ENCODE measurements at places on chromosomes 7 and 10.

DNA sequence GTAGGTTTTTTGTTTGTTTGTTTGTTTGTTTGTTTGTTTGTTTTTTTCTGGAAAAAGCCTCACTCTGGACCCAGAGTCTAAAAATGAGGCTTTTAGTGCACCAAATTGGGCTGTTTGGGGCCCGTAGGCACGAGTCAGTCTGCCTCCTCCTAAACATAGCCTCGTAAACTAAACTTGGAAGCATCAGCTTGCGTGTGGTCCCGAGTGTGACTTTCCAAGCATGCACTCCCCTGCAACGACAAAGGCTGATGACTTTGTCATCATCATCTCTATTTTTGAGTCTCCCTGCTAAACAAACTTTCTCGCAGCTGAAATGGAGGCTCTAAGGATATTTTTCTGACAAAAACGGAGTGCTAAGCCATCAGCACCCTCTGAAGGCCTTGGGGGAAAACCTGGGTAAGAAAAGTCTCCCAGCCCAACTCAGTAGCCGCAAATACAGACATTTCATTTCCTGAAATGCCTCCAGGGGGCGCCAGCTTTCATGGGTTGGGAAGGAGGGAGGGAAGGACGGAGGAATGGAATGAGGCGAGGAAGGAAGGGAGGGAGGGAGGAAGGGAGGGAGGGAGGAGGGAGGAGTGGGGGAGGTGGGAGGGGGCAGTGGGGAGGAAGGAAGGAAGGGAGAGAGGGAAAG, 245.9 kb downstream of the KCNMA1 start:
- DNase-seq, result peak; percentile 82

- no peak for DNase-seq
Observed at GRCh38 chr10:75247797-75248196, 12.0 kb upstream of the COMTD1 start.

DNA sequence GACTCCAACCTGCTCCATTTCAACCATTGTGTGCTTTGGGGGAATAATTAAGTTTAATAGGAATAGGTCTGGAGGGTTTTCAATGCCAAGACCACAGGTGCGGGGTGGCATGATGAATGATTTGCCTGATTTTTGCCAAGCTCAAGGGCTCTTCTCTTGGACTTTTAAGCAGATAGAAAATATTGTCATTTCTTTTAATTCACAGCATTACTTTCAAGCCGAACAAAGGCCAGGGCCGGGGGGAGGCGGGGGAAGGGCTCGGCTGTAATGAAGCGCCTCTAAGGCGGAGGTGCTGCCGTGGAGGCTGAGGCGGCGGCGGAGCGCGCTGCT, 6.5 kb downstream of the PTF1A start:
- DNase-seq, result no peak

- DNase-seq, result no peak
Observed at GRCh38 chr7:101479217-101479616, 116.5 kb downstream of the COL26A1 start.

- DNase-seq, result no peak
Observed at GRCh38 chr10:33930079-33930478, 595.6 kb upstream of the NRP1 start.

- no peak for DNase-seq
Observed at GRCh38 chr7:106344861-106345260, 60.1 kb upstream of the NAMPT start.

- DNase-seq, result no peak
Observed at GRCh38 chr7:101626758-101627157, 2.3 kb downstream of the MYL10 start.

- DNase-seq, result no peak
Observed at GRCh38 chr10:14429043-14429700, 98.4 kb upstream of the FRMD4A start.

- peak; percentile 29 for DNase-seq
Observed at GRCh38 chr10:84613336-84614021, 285.1 kb downstream of the CCSER2 start.

GRCh38 chr7:138226001-138226476, 149.8 kb downstream of the AKR1D1 start:
- DNase-seq, result no peak

DNA sequence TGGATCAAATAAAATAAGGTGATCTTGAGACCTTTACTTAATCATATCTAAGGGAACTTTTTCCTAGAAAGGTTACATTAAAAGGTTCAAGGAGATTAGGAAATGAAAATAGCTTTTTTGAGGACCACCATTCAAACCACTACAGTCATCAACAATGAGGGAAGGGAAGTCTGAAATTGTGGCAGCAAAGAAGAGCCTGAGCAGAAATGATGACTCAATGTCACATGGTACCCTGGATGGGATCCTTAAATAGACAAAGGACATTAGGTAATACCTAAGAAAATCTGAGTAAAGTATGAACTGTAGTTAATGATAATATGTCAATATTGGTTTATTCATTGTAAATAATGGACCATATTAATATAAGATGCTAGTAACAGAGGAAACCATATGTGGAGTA, 236.0 kb downstream of the SEMA3D start:
- no peak for DNase-seq

DNA sequence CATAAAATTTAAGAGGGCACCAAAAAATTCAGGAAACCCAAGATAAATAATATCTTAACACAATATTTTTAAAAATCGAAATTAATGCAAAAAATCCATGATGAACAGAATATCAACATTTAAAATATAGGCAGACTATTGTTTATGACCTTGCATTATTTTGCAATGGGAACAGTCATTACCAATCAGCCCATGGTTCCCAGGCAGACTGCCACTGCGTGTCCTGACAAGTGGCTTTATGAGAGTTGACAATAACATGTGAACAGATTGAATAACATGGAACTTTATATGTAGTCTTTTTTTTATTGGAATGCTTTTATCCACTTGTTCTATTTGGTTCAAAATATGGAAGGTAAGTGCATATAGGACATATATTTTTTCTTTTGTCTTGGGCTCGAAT, 3.1 kb upstream of the AVPI1 start:
- DNase-seq, result no peak

DNA sequence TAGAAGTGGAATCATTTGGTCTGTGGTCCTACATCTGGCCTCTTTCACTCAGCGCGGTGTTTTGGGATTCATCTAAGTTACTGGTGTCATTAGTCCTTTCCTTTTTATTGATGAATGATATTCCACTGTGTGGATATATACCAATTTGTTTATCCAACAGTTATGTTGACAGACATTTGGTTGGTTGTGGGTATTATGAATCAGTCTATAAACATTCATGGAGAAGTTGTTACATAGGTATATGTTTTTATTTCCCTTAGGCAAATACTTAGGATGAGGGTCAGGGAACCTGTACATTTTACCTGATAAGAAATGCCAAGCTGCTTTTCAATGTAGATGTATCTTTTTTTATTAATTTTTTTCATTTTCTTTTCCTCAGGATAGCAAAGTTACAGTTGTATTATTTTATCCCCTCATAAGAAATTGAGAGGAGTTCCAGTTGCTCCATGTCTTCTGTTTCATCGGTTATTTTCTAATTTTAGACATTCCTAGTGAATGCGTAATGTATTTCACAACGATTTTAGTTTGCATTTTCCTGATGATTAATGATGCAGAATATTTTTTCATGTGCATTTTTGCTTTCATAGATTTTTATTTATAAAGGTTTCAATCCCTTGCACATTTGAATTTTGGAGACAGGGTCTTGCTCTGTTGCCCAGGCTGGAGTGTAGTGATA, 203.8 kb upstream of the SH2B2 start:
- no peak for DNase-seq

- no peak for DNase-seq
Observed at GRCh38 chr7:116836911-116837310, 25.5 kb upstream of the CAPZA2 start.

- no peak for DNase-seq
Observed at GRCh38 chr10:70562036-70562755, 40.3 kb downstream of the PRF1 start.

GRCh38 chr10:128642023-128642422, 515.8 kb upstream of the MKI67 start:
- no peak for DNase-seq

- DNase-seq, result no peak
Observed at GRCh38 chr7:14954035-14954434, 51.5 kb upstream of the DGKB start.

DNA sequence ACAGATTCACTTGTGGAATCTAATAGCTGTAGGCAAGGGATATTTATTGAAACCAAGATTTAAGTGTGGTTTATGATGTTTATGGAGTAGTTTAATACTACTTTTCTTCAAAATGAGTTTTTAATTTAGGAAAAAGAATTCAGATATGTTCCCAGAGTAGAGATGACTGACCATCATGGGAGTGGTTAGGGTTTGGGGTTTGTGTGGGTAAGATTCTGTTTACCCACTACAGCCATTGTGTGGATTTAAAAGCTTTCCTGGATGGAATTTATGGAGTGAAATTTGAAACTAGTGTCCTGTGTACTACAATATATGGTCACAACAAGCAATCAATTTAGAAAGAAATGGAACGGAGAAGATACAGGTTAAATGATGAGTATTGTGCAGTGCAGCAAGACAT, 453.5 kb downstream of the AUTS2 start:
- DNase-seq, result no peak

GRCh38 chr7:149716007-149716931, 57.1 kb downstream of the ZNF467 start:
- DNase-seq, result no peak

DNA sequence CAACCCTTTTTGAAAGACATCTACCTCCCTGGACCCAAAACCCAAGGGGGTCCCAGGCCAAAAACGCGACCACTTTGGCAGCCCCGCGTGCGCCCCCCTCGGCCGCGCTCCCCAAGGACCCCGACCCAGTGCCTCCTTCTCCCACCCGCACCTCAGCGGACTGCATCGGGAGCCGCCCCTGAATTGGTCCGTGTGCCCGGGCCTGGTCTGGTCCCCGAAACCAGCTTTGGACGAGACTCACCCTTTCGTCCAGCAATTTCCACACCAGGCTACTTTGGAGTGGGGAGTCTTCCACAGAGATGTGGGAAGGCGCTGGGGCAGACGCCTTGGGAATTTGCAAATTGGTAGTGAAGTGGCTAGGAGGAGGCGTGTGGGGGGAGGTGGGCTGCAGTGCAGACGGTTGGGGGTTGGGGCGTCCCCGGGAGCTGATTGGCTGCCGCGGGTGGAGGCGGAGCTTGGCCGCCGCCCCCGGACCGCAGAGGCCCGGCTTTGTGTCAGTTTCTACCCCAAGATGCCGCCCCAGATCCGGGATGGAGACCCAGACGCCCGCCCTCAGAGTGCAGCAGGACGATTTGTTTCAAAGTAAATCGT, 16.9 kb downstream of the TCAF1 start:
- no peak for DNase-seq

DNA sequence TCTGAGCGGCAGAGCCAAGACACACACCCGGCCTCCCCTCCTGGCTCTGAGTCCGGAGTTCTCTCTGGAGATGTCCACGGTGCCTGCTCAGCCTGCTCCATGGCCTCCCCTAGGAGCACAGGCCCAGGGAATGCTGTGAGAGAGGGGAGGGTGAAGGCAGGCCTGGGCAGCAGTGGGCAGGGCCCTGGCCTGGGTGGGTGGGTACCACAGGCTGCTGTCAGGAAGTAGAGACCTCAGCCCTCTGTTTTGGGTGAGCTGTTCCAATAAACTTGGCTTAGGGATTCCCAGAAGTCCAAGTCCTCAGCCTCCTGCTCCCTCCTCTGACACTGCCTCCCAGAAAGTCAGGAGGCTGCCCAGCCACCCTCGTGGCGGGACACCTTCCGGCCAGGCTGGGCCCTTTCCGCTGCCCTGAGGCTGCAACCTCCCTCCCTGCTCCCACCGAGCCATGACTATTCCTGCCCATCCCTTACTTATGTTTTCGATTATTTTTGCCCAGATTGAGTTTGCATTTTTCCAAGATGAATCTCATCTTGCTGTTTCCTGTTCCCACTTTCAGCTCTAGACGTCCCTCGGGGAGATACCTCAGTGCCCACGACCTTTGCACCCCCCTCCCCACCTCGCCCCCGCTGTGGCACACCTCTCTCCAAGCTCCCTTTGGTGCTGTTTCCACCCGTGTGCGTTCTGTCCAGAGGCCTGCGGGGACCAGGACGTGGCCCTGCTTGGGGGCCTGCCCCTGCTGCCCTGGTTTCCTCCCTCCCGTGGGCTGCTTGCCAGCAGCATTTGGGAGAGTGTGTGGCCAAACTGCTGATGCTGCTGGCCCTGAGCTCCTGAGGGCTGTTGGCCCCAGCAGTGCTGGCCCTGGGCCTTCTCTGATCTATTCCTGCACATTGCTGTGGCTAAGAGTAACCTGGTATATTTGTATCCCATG, 5.8 kb upstream of the POLM start:
- DNase-seq, result no peak

DNA sequence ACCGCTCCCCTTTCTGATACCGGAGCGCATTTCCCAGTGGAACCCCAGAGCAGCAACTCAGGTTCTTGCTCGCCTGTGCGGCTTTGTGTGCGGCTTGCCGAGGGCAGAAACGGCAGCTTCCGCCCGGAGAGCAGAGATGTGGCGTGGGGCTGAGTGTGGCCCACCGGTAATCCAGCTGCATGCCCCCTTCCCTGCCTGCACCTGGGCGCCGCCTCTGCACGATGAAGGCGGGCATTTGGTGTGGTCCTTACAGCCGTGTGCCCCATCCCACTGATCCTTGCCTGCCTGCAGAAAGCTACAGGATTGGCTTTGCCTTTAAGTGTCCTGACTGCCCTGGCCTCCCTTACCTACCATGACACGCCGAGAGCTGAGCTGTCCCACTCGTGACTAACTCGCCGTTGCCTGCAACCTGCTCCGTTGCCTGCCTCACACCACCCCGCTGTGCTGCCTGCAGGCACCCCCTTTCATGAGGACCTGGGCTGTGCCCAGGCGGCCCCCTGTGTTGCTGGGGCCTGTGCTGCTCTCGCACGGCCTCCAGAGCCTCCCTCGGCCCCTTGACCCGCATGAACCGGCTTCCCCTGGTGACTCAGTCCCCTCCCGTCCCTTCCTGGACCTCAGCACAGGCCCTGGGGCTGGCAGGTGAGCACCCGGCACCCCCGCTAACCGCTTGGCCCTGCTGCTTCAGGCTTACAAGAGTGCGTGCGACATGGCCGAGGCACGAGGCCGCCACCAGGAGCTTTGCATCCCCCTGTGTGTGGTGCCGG, 48.0 kb downstream of the PITRM1 start:
- no peak for DNase-seq

GRCh38 chr7:155298288-155298833, 683 bp downstream of the INSIG1 start:
- no peak for DNase-seq

Data from NCI-H1930 (cell line).